ENCODE measurements at places on chromosomes 3 and 15.
A peak's percentile ranks its signal among the peaks of the same experiment; 100 is the strongest.

DNA sequence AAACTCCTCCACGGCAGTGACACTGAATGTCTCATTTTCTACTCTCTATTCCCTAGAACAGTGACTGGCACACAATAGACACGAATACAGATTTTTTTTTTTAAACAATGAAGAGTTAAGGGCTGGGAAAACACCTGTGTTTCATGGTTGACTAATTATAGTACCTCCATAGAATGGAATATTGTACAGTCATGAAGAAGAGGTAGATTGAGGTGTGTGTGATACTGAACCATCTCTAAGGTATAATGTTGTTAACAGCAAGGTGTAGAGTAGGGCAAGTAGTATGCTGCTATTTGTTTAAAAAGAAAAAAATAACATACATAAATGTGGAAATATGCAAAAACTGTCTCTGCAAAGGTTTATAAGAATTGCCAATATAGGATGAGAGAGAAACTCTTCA is 5.2 kb upstream of the RARRES1 start:
- DNase-seq, result no peak

DNA sequence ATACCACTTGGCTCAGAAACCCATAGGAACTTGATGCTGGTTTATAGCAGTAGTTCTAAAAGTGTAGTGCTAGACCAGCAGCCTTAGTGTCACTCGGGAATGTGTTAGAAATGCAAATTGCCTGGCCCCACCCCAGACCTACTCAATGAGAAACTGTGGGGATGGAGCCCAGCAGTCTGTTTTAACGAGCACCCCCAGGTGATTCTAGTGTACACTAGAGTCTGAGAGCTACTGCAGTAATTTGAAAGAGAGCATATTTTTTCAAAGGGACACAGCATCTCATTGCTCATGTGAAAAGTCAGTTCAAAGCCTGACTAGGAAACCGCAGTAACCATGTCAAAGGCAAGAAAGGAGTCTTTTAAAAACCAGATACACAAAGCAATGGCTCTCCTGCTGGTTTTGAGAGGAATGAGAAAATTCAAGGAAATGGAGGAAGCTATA is 313.4 kb downstream of the SQOR start:
- no peak for DNase-seq

DNA sequence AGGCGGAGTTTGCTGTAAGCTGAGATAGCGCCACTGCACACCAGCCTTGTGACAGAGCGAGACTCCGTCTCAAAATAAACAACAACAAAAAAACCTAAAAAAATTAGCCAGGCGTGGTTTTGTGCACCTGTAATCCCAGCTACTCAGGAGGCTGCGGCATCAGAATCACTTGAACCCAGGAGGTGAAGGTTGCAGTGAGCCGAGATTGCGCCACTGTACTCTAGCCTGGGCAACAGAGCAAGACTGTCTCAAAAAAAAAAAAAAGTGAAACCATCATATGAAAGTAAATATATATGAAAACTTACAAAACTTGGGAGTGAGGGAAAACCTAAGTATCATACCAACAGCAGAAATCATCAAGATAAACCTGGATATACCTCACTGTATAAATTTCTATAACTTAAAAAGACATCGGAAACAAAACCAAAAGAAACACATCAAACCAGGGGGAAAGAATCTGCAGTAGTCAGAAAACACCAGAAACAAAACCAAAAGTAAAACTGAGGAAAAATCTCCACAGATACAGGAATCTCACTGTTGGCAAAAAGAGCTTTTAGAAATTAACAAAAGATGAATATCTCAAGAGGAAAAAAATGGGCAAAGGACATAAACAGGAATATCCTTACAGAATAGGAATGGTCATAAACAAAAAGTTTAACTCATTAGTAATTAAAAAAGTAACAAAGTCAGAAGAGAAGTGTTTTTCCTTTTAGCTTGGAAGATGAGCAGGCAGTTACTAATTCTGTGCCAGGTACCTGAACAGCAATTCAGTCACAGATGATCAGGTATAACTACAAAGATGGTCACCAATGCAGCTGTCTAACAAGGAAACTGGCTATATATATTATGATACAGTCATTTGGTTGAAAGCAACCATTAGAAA is 41.3 kb downstream of the ETV5 start:
- DNase-seq, result no peak

- DNase-seq, result no peak
Measured at GRCh38 chr3:9937486-9938238, 4.0 kb downstream of the CRELD1 start.

DNA sequence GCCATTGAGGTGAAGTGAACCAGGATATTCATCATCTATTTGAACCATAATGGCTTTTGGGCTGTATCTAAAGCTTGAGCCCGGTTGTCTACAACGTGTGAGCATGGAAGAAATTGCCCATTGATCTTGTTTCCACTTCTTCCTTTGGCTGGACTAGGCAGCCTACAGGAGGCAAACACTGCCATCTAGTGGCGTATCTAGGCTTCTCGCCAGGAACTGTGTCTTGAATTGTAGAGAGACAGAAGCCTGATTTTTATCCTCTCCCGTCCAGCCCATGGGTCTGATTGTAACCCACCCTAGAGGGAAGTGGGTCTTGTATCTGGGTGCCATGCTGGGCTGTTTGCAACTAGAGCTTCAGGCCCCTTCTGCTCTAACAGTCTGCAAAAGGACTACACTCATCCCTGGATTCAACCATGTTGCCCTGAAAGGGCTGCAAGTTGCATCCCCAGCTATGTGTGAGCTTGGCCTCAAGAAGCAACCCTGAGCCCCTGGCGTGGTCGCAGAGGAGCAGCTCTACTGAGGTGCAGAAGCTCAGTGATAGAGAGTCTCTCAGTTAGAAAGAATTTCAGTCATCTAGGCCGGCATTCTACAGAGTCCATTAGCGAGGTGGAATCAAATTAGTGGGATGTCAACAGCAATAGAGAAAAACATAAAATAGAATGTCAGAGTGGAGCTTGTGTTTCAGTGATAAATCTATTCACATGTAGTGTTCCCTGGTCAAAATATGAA is 170.2 kb upstream of the UMPS start:
- DNase-seq, result peak; percentile 32

DNA sequence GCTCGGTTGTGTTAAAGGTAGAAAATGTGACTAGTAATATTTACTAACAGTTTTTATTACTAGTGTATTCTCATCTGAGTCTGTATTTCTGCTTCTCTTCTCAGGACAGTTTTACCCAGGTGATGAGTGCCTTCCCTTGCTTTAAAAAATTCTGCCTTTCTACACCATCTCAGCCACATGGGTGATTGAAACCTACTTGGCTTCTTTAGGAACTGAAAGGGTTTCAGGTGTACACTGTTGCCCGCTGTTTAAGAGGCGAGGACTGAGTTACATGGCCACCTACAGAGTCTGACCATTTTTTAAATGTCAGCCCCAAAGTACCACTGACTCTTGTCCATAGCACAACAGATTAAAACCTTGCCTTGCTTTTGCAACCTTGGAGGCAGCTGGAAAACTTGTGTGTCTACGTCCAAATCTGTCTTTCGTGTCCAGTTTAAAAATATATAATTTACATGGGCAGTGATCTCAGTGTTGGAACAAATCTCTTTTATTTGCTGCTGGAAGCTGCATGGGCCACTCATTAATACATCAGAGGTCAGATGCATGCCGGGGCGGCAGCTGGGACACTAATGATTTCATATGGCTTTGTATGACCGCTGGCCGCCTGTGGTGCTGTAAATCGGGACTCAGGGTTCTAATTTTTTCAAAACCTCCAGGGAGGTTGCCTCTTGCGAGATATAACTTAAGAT is 44.6 kb downstream of the TRIM71 start:
- DNase-seq, result no peak

GRCh38 chr15:84108728-84109127 is 126.8 kb upstream of the GOLGA6L4 start:
- DNase-seq, result no peak

DNA sequence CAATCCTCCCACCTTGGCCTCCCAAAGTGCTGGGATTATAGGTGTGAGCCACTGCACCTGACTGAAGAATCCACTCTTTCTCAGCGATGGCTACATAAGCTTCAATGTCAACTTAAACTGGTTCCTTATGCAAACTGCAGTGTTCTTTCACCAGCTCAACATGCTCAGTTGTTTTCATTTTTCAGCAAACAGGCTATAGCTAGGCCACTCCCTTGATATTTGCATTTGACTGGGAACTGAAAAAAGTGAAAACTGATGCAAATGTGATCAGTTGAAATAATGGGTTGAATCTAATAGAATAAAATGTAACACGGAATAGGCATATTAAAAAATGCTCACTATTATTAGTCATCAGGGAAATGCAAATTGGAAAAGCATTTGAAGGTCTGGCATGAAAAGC is 74.2 kb upstream of the GCNT3 start:
- DNase-seq, result no peak

DNA sequence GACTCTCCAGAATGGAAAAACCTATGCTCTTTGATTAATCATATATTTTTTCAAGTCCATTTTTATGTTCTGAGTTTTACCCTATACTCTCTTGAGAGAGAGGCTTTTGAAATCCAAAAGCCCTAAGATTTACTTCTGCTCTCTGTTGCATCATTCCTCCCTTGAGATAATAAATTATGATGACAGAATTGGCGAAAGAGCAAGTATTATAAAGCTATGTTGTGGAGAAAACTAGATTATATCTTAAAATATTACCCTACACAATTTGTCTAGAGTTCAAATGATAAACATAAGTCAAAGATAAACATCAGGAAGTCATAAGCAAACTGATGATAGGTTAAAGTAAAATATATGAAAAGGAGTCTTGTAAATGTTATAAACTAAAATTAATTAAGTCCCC is 293.4 kb upstream of the MME start:
- no peak for DNase-seq

DNA sequence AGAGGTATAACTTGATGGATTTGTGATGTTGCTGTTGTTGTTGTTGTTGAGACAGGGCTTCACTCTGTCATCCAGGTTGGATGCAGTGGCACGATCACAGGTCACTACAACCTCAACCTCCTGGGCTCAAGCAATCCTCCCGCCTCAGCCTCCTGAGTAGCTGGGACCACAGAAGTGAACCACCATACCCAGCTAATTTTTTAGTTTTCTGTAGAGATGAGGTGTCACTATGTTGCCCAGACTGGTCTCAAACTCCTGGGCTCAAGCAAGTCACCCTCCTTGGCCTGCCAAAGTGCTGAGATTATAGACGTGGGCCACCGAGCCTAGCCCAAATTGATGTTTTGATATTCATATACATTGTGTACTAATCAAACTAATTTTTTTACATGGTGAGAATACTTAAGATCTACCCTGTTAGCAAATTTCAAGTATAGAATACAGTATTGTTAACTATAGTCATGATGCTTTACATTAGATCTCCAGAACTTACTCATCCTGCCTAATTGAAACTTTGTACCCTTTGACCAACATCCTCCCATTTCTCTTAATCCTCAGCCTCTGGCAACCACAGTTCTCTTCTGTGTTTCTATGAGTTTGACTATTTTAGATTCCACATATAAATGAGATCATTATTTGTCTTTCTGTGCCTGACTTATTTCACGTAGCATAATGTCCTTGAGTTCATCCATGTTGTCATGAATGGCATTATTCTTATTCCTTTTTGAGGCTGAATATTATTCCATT is 23.2 kb downstream of the LMCD1 start:
- no peak for DNase-seq

DNA sequence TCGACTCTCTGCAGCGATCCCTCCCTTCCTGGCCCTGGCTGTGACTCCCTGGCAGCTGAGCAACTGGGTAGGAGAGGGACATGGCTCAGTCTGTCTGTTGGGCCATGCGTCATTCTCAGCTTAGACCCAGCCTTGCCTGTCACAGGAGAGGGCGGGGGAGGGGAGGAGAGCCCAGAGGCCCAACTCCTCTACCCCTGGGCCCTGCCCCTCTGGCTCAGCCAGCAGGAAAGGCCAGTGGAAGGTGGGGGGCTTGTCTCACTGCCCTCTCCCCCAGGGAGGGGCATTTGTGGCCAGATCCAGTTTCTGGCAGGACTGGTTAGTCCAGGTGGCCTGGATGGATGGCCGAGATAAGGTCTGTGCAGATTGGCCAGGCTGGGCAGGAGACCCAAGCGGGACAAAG is 31.6 kb downstream of the DNAJB8 start:
- DNase-seq, result no peak

- no peak for DNase-seq
Measured at GRCh38 chr15:33810073-33810595, 158.2 kb upstream of the CHRM5 start.

GRCh38 chr15:42036112-42036905 is 15.5 kb upstream of the PLA2G4E start:
- no peak for DNase-seq

DNA sequence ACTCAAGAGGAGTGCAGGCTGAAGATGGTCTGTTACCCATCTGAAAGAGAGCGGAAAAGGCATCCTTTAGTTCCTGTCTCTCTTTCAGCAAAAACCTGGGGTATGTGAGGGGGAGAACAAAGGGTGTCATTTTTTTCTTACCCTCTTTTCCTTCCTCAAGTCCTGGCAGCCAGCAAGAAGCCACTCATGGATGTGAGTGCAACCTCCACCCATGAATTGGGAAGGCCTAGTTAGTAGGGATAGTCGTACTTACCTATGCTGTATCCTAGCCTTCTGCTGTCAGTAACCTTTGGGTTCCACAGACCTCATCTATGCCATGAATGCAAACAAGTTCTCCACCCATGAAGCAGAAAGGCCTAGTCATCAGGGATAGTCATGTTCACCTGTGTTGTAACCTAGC is 472.8 kb downstream of the ZIC1 start:
- no peak for DNase-seq

- no peak for DNase-seq
Measured at GRCh38 chr3:120302361-120302760, 17.3 kb upstream of the GPR156 start.

GRCh38 chr3:192079098-192079497 is 618.1 kb downstream of the PYDC2 start:
- no peak for DNase-seq

GRCh38 chr15:51251556-51251955 is 86.8 kb downstream of the CYP19A1 start:
- no peak for DNase-seq

DNA sequence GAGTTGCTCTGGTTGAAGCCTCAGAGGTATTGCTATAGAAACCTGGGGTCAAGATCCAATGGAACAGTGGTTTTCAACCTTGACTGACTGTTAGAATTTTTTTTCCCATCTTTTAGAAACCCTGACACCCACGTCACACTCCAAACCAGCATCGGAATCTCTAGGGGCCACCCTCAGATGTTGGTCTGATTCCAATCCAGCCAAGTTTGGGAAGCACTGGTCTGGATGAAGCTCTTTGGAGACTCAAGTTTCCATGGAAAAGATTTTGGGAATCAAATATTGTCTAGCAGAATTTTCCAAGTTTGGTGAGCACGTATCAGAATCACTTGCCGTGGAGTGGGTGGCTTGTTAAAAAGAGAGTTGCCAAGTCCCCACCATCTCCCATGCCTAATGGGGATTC is 103.8 kb downstream of the THSD4 start:
- no peak for DNase-seq

GRCh38 chr15:80252121-80252518 is at the start of gene CTXND1:
TSS of gene CTXND1 (minus strand) at chr15:80252213. CDS start at chr15:80201949, 50,264 bp downstream.
- no peak for DNase-seq

DNA sequence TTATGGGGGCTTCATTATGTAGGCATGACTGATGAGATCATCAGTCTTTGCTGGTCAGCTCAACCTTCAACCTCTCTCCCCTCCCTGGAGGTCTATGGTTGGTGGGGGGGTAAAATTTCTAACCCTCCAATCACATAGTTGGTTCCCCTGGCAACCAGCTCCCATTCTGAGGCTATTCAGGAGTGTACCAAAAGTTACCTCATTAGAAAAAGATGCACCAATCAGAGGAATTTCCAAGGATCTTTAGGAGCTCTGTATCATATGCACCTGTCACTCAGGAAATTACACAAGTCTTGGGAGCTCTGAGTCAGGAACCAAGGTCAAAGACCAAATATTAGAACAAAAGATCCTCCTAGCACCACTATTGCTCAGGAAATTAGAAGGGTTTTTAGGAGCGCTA is 21.4 kb upstream of the LEO1 start:
- DNase-seq, result no peak

Measured in NCI-H187 treated with DMSO at 0.1 percent for 48 hours (cell line).